ENCODE measurements at places on chromosomes 4 and X.
A peak's percentile ranks its signal among the peaks of the same experiment; 100 is the strongest.

DNA sequence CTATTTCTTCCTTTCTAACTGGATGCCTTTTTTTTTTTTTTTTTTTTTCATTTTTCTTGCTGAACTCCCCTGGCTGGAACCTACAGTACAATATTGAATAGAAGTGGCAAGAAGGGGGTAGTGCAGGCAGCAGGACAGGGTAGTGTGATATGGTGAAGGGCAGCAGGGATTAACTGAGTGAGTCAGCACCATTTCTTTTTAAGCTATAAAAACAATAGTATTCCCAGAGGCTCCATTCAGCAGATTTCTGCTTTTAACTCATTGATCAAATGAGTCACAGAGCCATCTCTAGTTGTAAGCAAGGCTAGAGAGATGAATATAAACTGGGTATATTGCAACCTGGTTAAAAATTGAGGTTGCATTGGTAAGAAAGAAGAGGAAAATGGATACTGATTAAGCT, 53.6 kb upstream of the SETD7 start:
- DNase-seq, result no peak

DNA sequence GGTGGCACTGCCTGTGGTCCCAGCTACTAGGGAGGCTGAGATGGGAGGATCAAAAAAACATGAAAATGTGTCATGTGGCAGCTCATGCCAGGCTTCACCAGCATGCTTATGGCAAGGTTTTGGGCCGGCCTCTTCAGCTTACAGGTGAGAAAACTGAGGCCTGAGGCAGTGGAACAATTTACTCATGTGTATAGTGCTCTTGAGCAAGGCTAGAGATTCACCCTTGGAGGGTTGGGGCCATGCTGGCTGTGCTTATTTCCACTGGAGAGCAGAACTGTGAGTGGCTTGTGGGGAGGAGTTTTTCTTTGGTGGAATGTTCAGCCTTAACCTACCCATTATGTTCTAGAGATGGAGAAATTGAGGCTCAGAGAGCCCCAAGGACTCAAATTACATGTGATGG, 31.8 kb downstream of the NSD2 start:
- no peak for DNase-seq

DNA sequence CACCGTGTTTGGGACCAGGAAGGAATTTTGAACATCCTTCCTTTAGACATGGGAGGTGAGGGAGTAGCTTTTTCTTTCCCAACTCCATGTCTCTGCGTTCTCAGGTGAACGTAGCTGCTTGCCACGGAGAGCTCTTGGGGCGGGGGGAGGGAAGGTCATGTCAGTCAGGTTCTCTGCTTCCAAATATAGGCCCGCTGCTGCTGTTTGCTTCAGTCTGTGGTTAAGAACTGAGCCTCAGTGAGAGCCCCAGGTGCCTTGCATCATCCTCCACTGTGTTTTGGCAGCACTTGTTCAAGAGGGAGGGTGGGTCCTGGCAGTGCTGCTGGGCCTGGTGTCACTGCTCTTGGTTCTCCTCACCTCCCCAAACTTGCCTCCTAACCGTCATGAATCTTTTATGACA, 46.5 kb downstream of the HADH start:
- peak; percentile 42 for DNase-seq

DNA sequence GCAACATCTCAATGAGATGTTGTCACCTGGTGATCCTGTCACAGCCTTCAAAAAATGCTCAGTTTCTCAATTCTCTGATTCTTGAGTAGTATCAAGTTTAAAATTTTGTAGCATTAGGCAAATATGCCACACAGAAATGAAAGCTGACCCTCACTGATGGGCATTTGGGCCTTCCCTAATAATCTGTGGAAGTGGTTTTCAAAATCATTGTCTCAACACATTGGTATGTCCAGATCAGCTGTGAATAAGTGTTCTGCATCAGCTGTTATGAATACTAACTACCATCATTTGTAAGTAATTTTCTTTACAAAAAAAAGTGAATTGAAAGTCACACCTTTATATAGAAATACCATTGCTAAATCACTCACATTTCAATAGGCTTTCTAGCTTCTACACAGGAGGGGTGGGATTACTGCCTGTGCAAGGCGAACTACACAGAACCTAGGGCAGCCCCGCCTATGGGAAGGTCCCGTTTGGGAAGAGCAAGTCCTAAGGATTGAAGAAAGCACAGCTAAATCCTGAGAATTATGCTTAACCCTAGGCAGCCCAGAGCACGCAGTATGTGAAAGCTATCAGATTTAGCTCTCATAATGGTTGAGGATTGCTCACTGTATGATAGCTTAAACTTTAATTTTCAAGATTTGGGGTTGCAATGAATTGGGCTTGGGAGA, 73.4 kb downstream of the GPC3 start:
- no peak for DNase-seq

DNA sequence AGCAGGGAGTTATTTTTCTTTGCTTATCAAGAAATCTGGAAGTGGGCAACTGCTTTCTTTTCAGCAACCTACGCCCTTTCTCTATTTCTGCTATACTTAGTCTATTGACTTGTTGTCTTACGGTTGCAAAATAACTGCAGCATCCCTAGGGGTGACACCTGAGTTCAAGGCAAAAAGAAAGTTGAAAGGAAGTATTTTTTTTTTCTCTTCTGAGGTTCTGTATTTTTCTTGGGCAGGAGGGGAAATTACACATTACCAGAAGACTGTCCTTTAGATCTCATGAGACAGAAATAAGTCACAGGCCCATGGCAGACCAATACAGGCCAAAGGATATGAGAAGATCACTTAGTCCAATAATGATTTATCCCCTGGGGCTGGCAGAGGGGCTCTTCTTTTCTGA, 204.7 kb upstream of the CASK start:
- DNase-seq, result no peak
